NCI-H1417 treated with DMSO at 0.1 percent for 48 hours (cell line): ENCODE measurements at places on chromosomes 12 and 14.

GRCh38 chr12:111653596-111653995 lies 32.2 kb downstream of the BRAP start:
- DNase-seq = no peak

DNA sequence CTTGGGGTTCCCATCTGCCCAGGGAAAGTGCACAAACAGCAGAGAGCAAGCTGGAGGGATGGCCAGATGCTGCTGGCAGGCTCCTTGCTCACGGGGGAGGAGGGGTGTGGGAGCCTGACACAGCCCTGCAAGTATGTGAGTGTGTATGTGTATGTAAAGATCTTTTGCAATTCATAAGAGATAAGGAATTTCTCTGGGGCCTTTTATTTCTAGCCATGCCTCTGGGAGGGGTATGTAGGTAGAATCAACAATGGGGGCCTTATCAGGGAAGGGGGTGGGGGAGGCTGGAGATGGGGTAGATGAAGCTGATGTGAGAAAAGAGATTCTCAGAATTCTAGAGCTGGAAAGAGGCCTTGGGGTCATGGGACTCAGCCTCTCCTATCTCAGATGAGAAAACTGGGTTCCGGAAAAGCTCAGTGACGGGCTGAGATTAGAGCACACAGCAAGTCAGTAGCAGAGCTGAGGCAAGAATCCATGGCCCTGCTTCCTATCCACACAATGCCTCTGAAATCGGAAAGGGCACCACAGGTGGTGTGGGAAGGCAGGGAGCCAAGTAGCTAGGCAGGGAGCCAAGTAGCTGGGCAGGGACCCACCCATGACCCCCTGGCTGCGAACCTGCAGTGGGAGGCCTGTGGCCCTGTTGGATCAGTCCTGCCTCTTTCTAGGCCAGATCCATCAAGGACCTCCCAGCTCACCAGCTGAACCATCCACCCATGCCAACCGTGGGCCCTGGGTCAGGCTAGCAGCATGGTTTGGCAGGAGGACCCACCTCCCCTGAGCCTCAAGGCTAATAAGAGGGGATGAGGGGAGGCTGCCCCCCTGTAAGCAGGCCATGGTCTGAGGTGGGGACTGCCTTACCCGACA lies 54.7 kb downstream of the PLEKHG3 start:
- DNase-seq = no peak

DNA sequence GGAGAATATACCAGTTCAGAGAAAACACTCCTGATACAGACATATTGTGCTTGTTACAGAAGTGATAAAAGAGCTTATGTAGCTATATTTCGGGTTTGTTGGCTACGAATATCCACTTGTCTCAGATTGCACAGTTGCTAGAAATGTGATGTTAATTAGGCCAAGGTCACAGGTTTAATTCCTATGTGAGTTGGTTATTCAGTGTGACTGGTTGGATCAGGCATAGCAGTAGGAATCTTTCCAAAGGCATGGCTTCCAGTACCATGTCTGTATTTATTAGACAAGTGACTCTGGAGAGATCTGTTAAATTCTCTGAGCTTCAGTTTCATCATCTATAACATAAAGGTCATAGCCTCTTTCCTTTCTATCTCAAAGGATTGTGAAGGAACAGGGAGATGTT lies 152.7 kb upstream of the KITLG start:
- no peak for DNase-seq

DNA sequence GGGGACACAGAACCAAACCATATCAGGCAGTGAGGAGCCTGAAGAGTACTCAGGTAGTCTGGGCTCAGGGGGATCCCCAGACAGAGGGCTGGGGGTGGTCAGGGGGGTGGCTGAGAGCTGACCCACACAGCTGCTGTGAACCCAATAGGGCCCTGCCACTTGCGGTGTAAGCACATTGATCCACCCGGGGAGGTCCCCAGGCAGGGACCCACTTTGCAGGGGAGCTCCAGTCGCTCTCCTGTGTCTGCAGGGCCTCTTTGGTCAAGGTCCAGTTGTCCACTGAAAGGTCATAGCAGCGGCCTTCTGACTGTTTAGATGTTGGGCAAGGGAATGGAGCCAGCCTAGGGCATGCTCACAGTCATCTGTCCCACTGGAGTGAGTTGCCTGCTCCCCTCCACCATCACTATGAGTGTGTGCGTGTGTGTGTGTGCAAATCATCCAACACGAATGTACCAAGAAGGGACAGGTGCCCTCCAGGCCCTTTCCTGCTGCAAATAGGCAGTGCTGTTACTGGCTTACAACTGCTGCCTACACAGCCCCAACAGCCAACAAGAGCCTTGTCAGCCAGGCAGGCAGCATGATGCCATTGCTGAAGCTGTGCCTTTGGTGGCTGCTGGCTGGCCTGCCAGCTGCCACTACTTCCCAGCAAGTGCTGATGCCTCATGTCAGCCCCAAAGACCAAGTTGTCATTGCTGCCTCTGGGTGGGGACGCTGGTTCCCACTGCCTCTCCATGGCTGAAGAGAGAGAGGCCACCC lies 71.3 kb downstream of the TSPAN11 start:
- no peak for DNase-seq

DNA sequence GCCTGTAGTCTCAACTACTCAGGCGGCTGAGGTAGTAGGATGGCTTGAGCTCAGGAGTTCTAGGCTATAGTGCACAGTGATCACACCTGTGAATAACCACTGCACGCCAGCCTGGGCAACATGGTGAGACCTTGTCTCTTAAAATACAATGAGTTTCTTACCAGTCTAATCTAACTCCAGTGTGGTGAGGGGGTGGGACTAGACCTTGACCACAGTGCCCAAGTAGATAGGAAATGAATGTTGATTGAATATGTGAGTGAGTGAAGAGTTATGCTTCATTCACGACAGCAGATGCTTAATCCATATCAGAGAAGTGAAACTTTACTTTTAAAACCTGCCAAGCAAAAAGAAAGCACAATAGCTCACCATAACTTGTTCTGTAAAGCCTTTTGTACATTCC lies 11.2 kb upstream of the AK7 start:
- no peak for DNase-seq

DNA sequence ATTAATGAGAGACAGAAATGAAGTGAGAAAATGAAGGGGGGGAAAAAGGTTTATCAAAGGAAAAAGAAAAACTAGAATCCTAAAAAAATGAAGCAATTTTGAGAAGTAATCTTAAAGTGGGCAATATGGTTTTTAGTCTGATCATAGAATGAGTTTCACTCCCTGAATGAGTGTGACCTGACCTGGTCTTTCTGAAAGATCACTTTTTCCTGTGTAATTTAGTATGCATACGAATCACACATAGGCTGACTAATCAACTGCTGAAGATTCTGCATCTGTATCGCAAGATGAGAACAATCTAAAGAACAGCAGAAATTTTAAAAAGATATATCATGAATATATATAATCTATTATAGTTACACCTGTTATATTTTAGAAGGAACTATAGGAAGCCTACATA lies 11.3 kb downstream of the GNPTAB start:
- DNase-seq = no peak

GRCh38 chr12:75979181-75979580 lies 52.4 kb downstream of the PHLDA1 start:
- DNase-seq = no peak

DNA sequence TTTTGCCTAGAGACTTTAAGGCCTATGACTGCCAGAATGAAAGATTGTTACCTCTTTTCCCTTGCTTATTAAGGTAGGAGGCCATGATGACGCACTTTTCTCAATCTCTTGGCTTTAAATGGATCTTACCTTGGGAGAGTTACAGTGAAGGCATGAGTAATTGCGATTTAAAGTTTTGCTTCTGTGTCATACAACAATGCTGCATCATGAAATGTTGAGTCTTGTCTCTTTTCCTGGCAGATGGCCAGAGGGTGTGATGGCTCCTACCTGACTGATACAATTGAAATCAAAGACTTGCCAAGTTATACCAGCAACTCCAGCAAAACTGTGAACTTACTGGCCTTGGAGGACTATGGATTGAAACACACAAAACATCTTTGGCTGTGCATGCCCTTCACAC lies 17.2 kb upstream of the LRRK2 start:
- DNase-seq = no peak

DNA sequence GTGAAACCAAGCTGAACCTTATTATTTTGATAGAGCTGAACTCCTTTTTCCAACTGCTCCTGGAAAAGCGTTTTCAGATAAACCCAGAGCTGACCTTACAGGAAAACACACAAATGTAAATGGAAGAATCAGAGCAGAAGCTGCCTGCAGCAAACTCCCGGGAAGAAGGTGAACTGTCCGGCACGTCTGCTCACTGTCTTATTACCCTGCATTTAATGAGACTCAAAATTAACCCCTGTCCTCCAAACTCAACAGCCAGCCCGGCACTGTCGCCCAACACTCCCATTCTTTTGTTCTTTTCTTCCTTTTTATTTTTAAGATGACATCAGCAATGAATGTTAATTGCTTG lies 1046.9 kb upstream of the FLRT2 start:
- DNase-seq = no peak

DNA sequence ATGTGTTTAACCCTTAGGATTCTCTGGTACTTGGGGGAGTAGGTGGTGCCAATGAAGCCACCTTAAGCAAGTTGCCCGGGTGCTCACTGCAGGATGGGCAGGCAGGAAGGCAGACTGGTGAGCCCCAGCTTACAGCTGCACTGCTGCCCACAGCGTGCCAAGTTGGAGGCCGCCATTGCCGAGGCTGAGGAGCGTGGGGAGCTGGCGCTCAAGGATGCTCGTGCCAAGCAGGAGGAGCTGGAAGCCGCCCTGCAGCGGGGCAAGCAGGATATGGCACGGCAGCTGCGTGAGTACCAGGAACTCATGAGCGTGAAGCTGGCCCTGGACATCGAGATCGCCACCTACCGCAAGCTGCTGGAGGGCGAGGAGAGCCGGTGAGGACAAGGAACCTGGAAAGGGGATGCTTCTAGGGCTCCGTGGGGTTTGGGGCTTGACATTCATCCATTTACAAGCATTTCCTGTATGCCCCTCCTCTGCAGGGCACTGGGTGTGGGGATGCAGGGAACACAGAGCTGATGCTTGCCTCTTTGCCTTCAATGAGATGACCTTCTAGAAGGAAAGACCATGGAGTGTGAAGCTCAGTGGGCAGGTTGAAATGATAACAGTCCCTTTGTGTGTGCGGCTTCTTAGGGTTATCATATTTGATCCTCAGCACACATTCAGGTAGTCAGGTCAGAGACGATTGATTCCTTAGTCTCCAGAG lies 12.4 kb downstream of the KRT7 start:
- no peak for DNase-seq

GRCh38 chr14:89428546-89429198 lies 11.6 kb upstream of the FOXN3 start:
- DNase-seq = peak; percentile 41

DNA sequence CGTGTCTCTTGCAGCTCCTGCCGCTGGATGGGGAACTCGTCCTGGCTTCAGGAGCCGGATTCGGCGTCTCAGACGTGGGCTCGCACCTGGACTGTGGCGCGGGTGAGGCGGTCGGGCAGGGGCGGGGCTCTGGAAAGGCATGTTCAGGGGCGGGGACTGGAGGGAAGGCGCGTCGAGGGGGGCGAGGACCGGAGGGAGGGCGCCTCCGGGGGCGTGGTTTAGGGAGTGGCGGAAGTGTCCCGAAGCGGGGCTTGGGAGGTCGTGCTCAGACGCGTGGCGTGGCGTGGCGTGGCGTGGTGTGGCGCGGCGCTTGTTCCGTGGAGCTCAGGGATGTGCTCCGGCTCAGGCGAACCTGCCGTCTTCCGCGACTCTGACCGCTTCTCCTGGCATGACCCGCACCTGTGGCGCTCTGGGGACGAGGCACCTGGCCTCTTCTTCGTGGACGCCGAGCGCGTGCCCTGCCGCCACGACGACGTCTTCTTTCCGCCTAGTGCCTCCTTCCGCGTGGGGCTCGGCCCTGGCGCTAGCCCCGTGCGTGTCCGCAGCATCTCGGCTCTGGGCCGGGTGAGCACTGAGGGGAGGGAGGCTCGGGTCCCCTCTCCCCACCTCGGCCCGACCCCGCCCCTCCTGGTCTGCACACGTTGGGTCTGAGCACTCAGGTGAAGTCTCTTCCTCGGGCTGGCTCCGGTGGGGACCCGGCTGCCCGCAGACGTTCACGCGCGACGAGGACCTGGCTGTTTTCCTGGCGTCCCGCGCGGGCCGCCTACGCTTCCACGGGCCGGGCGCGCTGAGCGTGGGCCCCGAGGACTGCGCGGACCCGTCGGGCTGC lies 6.2 kb downstream of the AMN start:
- no peak for DNase-seq

GRCh38 chr14:96108911-96109310 lies 69.7 kb downstream of the C14orf132 start:
- no peak for DNase-seq

GRCh38 chr12:75836533-75836932 lies 195.0 kb downstream of the PHLDA1 start:
- no peak for DNase-seq
